Type B pancreatic cell (in vitro differentiated cells): ENCODE measurements at places on chromosomes 1 and 21. TPM values are rescaled to one million over a fixed set of nuclear protein-coding genes. Genes with fewer than 3 reads are reported as not detected.

The ECM1 gene
- total RNA-seq: 31.5 and 33.8 TPM in 2 replicates

DNA sequence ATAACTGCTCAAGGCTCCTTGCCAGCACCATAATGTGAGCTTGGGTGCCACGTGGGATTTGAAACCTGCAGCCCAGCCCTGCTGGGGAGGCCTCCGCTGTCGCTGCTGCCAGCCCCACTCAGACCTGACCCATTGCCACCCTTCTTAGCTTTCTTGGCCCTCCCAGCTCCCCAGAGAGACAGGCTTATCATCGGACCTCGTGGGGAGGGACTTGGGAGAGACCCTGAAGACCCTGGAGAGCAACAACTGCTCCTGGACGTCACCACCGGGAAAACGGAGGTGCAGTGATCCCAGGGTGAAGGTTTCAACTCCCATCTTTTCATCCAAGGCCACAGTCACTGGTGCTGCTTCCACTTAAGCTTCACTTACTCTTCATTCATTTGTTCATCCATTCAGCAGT, 596.1 kb downstream of the PTPRU start:
- peaks cover 24% of the 10 kb centered on the region for H3K27me3 ChIP-seq
- H3K4me3 ChIP-seq: no peak overlapping the region
- H3K27ac ChIP-seq: no peak overlapping the region
- no peaks in the 10 kb centered on the region for H3K36me3 ChIP-seq
- DNase-seq: no peak

- H3K27ac ChIP-seq: no peak overlapping the region
- H3K27me3 ChIP-seq: peaks cover 4% of the 10 kb centered on the region
- no peak overlapping the region for H3K4me3 ChIP-seq
- peaks cover 16% of the 10 kb centered on the region for H3K4me1 ChIP-seq
- no peak for DNase-seq
These were observed 70.3 kb downstream of the CD46 start for GRCh38 chr1:207822124-207822601.

DNA sequence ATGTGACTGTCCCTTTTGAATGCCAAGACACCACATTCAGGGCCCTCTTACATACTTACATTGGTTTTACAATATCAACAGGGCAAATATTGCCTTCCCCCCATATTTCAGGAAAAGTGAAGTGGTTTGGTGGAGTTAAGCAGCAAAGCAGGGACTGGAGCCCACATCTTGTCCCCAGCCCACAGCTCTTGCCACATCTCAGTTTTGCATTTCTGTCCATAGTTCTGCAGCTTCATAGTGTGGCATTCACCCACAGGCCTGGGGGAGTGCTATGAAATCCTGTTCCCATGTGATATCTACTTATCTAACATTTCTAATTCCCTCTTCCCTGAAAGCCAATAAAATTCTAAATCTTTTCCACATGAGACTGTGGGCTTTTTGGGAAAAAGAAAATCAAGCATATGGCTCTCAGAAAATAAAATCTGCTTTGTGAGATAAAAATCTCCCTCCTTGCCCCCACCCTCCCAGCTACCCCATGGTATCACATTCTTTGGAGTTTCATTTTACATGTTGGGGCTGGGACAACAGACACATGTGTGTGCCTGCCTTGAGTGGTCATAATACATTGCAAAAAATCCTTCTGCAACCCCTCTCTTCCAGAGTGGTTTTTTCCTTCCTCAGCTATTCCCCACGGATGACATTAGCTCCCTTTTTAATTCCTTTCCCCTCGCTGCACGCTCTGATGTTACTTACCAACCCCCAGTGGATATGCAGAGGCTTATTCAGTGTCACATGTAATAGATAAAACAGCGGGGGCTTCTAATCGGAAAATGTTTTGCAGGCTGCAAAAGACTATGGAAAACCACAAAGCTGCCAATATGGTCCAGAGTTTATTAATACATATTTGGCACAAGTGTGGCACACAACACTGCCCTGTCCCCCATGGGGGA, 20.5 kb upstream of the CD2 start:
- peaks cover 10% of the 10 kb centered on the region for H3K27me3 ChIP-seq
- H3K27ac ChIP-seq: no peak overlapping the region
- H3K4me1 ChIP-seq: peaks cover 23% of the 10 kb centered on the region
- H3K4me3 ChIP-seq: no peak overlapping the region
- DNase-seq: no peak

DNA sequence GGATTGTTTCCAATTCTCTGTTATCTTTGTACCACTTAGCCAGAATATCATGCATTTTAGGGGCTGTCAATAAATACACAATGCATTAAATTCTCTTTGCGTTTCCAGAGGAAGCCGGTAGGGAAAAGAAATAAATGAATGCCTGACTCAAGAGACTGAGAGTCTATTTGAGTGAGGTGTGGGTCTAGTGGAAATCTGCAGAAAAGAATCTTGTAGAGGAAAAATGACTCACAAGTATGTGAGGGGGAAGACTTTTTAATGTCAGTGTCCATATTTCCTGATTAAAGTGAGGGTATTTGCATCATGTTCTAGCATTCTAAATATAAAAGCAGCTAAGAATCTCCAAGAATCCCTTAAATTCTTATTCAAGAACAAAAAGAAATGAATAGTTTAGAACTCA, 271.1 kb downstream of the PTPRC start:
- H3K4me3 ChIP-seq: no peak overlapping the region
- peaks cover 13% of the 10 kb centered on the region for H3K4me1 ChIP-seq
- H3K27ac ChIP-seq: no peak overlapping the region
- DNase-seq: no peak
- H3K36me3 ChIP-seq: peaks cover 36% of the 10 kb centered on the region
- H3K27me3 ChIP-seq: no peaks in the 10 kb centered on the region
